ENCODE measurements at places on chromosomes 4 and X. TPM values are rescaled to one million over a fixed set of nuclear protein-coding genes. Genes with fewer than 3 reads are reported as not detected.

The MGARP gene
- not detected for total RNA-seq

DNA sequence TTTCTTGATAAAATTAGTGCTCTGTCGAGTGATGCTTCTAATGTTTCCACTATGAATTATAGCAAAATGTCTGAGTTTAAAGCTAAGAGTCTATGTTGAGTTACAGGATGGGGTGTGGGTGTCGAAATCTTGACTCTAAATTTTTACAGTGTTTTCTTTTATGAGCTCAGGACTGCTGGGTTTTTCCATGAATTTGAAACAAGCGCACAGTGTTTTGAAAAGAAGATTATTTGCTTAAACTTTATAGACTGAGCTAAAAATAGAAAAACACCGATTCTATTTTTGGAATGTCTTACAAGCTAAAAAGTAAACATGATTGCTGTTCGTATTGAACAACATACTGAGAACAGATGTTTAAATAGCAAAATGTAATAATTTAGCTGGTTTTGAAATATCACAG is 7.5 kb downstream of the PTTG2 start:
- no peak for DNase-seq

DNA sequence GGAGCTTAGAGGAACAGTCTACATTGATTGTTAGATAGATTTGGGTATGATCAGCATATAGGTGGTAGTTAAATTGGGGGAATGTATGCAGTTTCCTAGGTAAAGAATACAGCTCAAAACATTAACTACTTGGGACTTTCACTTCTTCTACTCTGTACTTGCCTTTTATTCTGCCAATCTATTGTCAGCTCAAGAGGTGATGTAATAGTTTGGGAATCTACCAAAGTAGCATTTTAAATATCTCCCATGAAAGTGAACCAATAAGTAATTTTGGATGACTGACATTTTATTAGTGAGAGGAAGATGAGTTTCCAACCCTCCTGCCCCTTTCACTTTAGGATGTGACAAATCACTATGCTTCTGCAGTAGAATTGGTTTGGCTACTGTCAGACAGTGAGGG is 43.4 kb downstream of the NUDT6 start:
- DNase-seq: no peak

The FAT1 gene
- 0.45 TPM for total RNA-seq

The PGAM4 gene
- total RNA-seq: 0.37 TPM

The NRK gene
- total RNA-seq: 0.03 TPM

DNA sequence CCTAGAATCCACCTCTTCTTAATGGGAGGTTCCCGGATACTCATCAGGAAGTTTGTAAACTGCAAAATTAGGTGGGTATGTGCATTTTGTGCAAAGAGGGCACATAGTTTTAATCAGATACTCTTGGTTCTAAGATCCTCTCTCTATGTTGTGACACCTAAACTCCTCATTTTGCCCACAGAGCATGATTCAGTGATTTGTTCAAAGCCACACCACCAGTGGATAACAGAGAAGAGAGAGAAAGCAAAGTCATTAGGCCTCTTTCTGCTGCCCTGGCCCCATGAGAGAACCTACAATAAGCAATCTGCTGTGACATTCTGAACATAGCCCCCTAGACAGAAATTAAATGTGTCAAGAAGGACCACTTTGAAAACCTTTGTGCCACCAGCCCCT is 72.3 kb upstream of the STIM2 start:
- DNase-seq: no peak

The CSAG3 gene
- total RNA-seq: not detected

DNA sequence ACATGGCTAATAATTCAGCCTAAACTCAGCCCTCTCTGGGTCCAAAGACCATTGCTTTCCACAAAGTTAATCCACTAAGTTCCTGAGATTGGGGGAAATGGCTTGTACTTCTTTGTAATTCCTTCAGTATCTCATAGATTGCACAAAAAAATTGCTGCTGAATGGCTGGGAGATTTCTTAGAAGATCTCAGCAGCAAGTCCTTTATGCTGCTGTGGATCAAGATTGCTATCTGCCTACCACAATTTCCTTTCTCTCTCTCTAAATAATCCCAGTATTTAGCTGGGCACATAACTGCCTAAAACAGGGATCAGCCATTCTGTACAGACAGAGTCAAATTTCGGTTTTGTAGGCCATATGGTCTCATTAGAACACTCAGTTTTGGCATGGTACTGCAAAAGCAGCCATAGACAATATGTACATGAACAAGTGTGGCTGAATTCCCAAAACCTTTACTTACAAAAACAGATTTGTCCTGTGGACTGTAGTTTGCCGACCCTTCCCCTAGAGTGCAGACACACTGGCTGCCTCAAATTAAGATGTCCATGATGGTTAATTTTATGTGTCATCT is 18.5 kb upstream of the HOPX start:
- no peak for DNase-seq

DNA sequence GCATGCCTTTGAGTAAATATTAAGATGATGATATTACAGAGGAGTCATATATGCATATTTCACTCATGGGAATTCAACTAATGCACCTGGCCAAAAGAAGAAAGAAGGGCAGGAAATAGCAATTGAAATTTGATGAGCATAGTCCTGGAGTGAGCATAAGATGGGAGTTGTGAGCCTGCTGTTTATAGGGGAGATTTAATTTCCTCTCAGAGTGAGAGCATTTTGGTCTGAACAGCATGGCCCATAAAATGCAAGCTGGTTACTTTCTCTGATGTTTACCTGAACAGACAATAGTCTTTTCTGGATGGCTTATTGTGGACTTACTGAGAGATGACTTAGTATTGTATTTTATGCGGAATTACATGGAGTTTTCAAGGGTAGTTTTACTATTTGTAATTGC is 53.6 kb downstream of the FHIP1A start:
- DNase-seq: no peak

The GPR50 gene
- total RNA-seq: not detected

DNA sequence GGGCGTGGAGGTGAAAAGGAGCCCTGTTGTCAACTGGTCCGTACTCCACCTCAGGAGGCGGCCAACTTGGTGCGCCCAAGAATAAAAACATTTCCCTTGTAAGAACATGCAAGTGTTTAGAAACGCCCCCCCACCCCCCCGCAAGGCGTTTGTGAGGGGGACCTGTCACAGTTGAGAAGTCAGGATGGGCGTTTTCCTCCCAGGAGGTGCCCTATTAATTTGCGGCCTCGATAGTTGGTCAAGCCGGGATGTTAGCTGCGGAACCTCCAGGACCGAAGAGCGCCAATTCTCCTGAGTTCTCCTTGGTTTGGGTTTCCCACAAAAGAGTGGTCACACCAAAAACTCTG is 651 bp upstream of the SAP30 start:
- peak; percentile 51 for DNase-seq

DNA sequence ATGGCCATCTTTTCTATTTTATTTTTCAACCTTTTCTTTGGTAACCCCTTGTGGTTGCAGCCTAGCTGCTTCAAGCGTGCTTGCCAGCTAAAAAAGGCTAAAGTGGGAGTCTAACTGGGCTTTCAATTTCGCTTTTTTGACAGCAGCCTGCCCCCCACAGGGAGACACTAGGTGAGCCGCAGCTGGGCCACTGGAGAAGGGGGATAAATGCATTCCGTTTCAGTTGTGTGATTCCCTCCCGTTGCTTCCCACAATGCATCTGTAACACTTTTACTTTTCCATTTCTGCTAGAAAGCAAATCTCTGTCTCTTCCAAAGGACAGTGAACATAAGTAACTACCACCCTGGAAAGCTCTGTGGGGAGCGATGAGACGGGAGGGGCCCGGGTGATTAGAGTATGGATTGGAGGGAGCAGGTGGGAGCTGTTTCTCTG is 86.3 kb upstream of the RAPGEF2 start:
- DNase-seq: no peak

GRCh38 chr4:8270912-8271815 is 1.6 kb downstream of the HTRA3 start:
- no peak for DNase-seq

- DNase-seq: no peak
Observed at GRCh38 chr4:72505314-72505744, 63.7 kb downstream of the ADAMTS3 start.

The PDGFC gene
- total RNA-seq: 0.40 TPM

DNA sequence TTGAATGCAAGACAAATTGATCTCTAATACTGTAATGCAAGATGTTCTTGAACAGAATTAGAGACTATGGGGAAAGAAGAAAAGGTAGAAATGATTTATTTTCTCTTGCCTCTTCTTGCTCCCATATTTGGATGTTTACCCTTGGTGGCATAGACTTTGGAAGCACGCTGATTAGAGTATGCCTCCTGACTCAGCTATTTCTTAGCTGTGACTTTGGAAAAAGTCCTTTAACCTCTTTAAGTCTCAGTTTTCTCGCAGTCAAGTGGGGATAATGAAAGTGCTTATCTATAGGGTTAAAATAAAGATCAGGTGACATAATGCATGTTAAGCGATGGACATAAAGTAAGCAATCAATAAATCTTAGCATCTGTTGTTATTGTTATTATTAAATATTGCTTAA is 545.5 kb downstream of the GLUD2 start:
- no peak for DNase-seq

- DNase-seq: no peak
Observed at GRCh38 chr4:40749717-40750460, at the start of gene NSUN7. TSS of gene NSUN7 (plus strand) at chr4:40749955. CDS start at chr4:40750694, 739 bp downstream.

- DNase-seq: no peak
Observed at GRCh38 chrX:7690842-7691241, 152.1 kb upstream of the VCX start.

DNA sequence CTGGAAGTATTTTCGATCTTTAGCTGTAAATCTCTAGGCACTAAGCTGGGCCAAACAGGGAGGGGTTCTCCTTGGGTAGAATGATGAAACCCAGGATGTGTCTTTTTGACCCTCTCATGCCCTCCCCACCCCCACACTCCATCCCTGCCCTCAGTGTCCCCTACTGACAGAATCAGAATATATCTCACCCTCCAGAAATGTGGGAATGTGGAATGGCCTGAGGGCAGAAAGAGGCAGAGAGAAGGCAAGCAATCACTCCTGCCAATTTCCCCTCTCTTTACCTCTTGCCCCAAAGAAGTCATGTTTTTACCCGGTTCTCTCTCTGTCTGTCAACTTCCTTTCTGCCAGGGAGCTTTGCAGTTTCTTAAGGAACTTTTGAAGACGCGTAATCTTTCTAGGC is 34.4 kb downstream of the RAP2C start:
- no peak for DNase-seq

The SPINK2 gene
- not detected for total RNA-seq

The ATP7A gene
- 5.3 TPM for total RNA-seq

- DNase-seq: no peak
Observed at GRCh38 chrX:118026631-118027030, 90.0 kb downstream of the KLHL13 start.

The BLTP1 gene
- total RNA-seq: 11.3 TPM

GRCh38 chr4:56250776-56251175 is 136.5 kb downstream of the AASDH start:
- no peak for DNase-seq
